Astrocyte of the hippocampus (primary cell): ENCODE measurements at places on chromosomes 11 and 22.

- no peak for DNase-seq
Observed at GRCh38 chr11:95242845-95243605, 12.0 kb upstream of the SESN3 start.

DNA sequence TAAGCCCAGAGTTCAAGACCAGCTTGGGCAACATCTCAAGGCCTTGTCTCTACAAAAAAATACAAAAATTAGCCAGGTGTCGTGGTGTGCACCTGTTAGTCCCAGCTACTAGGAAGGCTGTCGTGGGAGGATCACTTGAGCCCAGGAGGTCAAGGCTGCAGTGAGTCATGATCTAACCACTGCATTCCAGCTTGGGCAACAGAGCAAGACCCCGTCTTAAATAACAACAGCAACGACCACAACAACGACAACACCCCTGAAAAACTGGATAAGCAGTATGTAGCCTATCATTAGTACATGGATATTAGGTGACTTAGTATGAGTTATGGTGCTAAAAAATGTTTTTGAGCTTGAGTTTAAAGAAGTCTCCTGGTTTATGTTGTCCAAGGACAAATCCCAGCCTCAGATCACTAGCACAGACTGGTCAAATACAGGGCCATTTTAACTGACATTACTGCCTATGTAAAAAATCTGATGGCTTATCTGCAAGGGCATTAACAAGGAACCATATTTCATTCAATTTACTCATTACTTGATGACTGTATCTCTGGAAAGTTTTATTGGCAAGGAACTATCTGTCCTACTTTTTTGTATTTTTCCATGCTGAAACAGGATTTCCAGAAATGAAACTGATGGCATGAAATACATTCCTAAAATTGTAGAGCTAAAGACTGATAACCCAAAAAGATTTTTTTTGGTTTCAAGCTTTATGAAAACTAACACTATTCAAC is 23.4 kb downstream of the C2CD3 start:
- peak; percentile 11 for DNase-seq

- no peak for DNase-seq
Observed at GRCh38 chr11:119438599-119438998, 15.6 kb upstream of the THY1 start.

GRCh38 chr11:68014157-68014946 is 4.2 kb downstream of the ALDH3B1 start:
- DNase-seq = peak; percentile 89

GRCh38 chr22:35065796-35066218 is at the start of gene ISX:
ISX (plus strand) TSS chr22:35066158; CDS start chr22:35067088, 930 bp downstream.
- DNase-seq = no peak
